Tracheal epithelial cell (primary cell): ENCODE measurements at places on chromosomes 6 and 20. TPM values are rescaled to one million over a fixed set of nuclear protein-coding genes. Genes with fewer than 3 reads are reported as not detected.

SLC22A2 gene
- total RNA-seq = 3.9 TPM in 1 of 2 replicates, not detected in the other

BPIFB1 gene
- not detected in 2 replicates for total RNA-seq

TDRD6 gene
- under 0.01 and 0.43 TPM in 2 replicates for total RNA-seq

PTGIS gene
- 0.24 TPM in 1 of 2 replicates, not detected in the other for total RNA-seq

HLA-DOB gene
- total RNA-seq = 0.72 and 1.9 TPM in 2 replicates

CTCFL gene
- not detected in 2 replicates for total RNA-seq

TMEM170B gene
- total RNA-seq = 0.21 and 0.24 TPM in 2 replicates

OXT gene
- total RNA-seq = not detected in 2 replicates

MMP24 gene
- total RNA-seq = 9.4 TPM in 1 of 2 replicates, not detected in the other

LRFN2 gene
- not detected in 2 replicates for total RNA-seq
